ENCODE measurements at places on chromosomes 12 and 14. TPM values are rescaled to one million over a fixed set of nuclear protein-coding genes. Genes with fewer than 3 reads are reported as not detected.

DNA sequence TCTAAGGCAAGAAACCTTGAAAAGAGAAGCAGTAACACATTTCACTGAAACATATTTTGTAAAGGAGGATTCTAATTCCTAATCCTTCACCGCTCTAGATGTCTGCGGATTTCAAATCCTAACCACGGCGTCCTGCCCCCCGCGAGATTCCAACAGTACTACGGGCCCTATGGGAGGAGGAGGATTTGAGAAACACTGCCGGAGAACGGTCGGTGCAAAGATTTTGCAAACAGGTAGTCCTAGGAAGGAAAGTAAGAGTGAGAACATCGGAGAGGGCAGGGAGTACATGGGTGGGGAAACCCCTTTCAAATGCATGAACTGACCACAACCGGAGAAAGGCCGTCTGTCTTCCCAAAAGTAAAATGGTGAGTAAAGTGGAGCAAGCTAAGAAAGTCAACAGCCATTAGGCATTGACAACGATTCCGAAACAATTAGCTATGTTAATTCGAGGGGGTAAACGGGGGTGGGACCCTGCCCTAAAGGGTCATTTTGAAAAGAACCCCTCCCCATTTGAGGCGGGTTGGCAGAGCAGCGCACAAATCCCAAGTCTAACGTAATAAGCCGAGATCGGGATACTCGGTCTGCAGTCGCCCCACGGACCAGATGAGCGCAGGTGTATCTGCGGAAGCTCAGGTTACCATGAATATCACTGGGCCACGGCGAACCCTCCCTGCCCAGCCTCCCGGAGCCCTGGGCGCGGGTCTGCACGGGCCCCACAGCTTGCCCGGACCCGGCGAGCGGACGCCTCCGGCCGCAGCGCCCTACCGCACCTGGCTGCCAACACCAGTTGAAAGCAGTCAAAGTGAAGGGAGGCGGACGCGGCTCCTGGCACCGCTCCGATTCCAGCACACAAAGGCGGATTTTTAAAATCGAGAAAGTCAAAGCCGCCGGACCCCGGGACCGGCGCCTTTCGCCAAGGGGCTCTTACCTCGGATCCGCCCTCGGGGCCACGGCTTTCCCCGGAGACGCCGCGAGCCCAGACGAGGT lies 662 bp downstream of the EPS8 start:
- DNase-seq = peak; percentile 70

FBXW8 gene
- total RNA-seq = 5.1 TPM

DNA sequence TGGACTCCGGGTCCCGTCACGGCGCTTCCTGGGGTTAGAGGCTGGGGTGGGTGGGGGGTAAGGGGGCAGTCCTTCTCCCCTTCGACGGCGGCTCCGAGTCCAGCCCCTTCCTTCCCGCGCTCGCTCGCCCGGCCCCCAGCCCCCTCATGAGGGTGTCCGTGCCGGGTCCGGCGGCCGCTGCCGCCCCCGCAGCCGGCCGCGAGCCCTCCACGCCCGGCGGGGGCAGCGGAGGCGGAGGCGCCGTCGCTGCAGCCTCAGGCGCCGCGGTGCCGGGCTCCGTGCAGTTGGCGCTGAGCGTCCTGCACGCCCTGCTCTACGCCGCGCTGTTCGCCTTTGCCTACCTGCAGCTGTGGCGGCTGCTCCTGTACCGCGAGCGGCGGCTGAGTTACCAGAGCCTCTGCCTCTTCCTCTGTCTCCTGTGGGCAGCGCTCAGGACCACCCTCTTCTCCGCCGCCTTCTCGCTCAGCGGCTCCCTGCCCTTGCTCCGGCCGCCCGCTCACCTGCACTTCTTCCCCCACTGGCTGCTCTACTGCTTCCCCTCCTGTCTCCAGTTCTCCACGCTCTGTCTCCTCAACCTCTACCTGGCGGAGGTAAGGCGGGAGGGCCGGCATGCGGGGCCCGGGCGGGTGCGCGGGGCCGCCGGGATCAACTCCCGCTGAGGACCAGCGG lies 500 bp downstream of the GPR137C start:
- peak; percentile 47 for DNase-seq

CLEC4E gene
- 2.5 TPM for total RNA-seq

GRCh38 chr12:89327486-89328094 lies 24.7 kb downstream of the DUSP6 start:
- DNase-seq = no peak

DNA sequence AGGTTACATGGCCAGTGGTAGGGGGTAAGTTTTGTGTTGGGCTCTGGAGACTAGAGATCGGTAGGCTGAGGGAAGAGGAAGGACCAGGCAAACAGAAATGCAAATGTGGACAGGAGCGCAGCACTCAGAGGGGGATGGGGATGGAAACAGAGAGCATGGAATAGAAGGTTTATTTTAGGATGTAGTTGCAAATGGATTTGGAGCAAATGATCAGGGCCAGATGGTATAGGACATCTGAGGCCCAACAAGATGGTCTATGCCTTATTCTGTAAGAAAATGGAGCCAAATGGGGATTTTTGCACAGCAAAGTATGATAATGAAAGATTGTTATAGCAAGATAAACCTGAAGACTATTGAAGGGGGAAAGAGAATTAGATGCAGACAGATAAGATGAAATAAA lies 102.5 kb upstream of the PTPRB start:
- DNase-seq = no peak

DNA sequence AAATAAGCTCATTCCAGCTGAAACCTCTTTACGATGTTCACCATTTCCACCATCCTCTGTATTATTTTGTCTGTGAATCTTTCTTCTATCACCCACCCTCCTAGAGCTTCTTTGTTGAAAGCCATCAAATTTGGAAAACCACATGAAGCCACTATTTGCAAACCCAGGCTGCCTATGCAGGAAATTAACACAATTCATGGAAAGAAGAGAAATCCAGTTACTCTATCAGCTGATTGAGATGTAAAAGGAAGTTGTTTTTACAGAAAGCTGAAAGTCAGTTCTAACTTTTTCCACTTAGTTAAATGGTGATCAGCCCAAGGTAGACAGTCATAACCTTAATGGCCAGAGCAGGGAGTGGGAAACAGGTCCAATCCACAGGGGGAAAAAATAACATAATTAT lies 6.6 kb downstream of the RHOJ start:
- DNase-seq = no peak

GRCh38 chr12:59946635-59947034 lies 350.8 kb downstream of the SLC16A7 start:
- DNase-seq = no peak

- DNase-seq = no peak
Measured at GRCh38 chr12:3150931-3151835, 74.0 kb downstream of the TSPAN9 start.

BCL2L2 gene
- total RNA-seq = 38.3 TPM

- no peak for DNase-seq
Measured at GRCh38 chr14:75711105-75711795, 50.2 kb downstream of the TTLL5 start.

DNA sequence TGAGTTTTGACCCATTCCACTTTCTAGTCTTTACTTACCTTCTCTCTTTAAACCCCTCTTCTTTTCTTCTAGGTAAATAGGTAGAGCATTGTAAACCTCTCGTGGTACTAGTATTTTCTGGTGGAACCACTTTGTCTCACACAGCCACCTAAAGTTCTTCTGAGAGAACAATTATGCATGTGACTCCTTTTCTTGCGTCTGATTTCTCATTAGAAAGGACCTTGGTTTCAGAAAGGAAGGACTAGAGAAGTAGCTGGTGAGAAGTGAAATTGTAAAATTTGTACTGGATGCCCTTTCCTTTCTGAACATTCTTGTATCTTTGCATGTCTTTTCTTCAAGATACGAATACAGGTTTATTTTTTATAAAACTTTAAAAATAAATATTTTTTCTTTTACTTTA lies 99.0 kb downstream of the NUBPL start:
- no peak for DNase-seq

ZBTB42 gene
- total RNA-seq = 5.3 TPM

AQP5 gene
- 0.40 TPM for total RNA-seq

DNA sequence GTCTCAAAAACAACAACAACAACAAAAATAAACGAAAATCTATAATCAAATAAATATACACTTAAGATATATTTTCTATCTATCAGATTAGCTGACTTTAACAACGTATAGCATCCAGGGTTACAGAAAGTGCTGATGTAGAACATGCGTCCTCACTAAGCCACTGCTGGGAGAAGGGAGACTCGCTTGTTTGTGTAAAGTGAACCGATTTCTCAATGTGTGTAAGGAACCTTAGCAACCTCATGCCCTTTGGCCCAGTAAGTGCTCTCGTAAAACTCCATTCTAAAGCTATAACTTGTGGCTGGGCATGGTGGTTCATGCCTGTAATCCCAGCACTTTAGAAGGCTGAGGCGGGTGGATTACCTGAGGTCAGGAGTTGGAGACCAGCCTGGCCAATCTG lies 23.8 kb downstream of the NFKBIA start:
- DNase-seq = no peak

GRCh38 chr14:52583544-52583943 lies 30.9 kb downstream of the GPR137C start:
- no peak for DNase-seq

CLEC14A gene
- 33.1 TPM for total RNA-seq

GRCh38 chr14:65421201-65421981 lies 8.9 kb downstream of the FUT8 start:
- no peak for DNase-seq

GRCh38 chr14:101836135-101836534 lies 74.6 kb downstream of the PPP2R5C start:
- peak; percentile 61 for DNase-seq
